ENCODE measurements at places on chromosomes 2 and 18.

GRCh38 chr2:221505605-221506004, 66.5 kb downstream of the EPHA4 start:
- no peak for DNase-seq

DNA sequence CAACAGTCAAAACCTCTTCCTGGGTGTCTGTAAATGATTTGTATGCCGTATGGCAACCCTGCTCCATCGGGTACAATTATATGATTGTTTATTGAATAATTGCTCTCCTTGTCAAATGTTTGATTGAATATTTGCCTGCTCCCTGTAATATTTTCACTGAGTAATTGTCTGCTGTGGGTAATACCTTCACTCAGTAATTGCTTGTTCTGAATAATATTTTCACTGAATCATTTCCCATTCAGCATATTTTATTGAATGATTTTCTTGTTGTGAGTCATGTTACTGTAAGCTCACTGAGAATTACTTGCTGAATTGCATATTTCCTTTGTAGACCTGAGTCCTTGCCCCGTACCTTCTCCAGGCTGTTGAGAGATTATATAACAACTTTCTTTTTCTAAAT, 535.2 kb downstream of the METTL4 start:
- DNase-seq, result no peak

DNA sequence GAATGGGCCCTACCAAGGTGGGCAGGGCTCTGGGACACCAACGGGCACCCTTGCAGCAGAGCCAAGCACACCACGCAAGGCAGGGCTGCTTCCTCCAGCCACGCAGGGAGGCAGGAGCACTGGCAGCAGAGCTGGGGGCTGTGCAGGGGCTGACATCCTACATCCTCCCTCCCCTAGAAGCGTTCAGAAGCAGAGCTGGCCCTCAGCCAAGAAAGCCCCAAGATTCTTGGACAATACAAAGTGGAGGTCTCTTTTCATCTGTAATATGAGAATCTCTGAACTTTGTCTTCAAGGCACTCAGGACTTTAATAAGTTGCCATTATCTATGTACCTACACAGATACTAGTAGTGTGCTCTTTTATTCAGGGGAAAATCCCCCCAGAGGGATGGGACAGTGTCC, 128.1 kb upstream of the AGAP1 start:
- DNase-seq, result no peak

GRCh38 chr2:44100351-44100750, 68.3 kb upstream of the PPM1B start:
- DNase-seq, result no peak

DNA sequence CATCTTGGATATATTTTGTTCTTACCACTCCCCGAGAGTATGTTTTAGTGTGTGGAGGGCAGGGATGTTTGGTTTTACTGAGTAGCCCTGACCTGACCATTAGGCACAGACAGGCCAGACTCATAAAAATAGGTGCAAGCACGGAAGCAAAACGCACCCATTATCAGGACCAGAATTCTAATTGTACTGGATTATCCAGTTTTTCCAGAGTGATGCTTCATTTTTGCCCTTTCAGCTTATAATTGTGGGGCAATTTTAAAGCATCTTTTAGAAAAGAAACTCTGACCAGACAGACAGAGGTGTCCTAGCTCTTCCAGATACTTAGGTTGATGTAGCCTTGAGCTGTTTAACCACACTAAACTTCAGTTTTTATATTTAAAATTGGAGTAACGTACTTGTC, 4.4 kb downstream of the NCOA1 start:
- no peak for DNase-seq

DNA sequence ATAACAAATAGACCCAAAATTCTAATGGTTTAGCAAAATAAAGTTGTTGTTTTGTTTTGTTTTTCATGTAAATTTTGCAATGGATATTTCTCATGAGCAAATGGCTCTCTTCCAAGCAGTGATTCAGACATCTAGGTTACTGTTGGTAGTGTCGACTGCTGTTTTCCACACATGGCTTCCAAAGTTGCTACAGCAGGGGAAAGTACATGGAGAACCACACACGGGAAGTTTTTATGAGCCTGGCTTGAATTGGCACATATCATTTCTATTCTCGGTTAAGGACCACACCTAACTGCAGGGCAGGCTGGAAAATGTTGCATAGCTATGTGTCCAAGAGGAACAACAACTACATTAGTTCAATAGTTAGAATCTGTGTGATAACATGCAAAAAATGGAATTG, 262.1 kb downstream of the GALNT13 start:
- DNase-seq, result no peak

- DNase-seq, result no peak
Measured at GRCh38 chr2:240564561-240565332, 3.5 kb upstream of the RNPEPL1 start.

- DNase-seq, result no peak
Measured at GRCh38 chr2:110847651-110848050, 115.3 kb downstream of the ACOXL start.

DNA sequence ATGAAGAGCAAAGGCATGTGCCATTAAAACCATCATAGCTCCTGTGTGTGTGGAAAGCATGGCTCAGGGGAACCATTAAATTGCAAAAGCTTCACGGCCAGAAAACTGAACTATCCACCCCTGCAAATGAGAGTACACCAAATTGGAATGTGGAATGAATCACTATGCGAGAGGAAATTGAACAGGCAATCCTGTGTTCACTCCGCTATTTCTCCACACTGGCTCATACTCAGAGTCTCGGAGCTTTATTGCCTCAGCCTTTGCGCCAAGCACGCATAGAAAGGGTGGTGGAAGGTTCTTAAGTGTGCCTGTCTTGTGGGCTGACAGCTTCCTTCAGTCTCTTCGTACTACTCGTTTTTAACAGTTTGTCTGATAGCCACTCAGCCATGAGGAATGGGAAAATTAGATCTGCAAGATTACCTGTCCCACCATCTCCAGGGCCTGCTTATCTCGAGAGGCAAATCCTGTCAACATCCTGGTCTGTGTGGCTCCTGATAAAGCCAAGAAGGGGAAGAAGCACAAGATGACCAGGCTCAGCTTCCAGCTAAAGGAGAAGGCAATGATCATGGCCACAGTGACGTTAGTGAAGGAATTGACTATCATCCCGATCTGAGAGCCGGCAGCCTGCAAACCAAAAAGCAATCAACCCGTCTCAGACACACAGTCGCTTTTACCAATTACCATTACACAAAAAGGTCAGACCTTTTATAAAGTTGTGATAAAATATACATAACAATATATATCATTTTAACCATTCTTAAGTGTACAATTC, 34.9 kb downstream of the G6PC2 start:
- no peak for DNase-seq

DNA sequence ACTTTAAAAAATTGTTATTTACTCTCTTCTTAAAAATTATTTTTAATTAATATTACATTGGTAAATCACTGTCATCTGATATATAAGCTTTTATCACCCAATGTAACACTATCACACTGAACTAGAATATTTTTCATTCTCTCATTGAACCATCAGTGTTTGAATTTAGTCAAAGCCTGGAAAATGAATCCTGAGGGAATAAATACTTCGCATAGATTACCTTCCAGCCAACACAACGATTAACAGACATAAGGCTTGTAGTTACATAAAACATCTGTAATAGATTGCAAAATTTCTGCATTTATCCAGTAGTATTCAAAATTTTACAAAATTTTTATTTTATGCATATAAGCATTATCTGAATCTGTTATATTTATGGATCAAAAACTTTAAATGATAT, 314.9 kb downstream of the ERBB4 start:
- no peak for DNase-seq

DNA sequence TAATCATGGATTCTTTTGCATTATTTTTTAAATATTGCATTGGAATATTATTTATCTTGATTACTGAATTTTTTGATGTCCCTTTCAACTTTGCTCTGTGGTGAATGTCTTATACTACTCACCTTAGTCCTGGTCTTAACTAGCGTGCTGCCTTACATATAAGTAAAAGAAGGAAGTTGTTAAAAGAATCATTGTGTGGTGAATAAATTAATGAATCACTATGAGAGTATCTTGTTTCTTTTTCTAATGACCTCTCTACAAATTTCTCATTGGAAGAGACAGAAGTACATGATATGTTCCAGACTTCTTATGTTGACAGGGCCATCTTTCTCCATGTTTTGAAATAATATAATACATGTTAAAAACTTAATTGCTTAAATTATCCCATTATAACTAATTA, 432.6 kb upstream of the MMADHC start:
- DNase-seq, result no peak

DNA sequence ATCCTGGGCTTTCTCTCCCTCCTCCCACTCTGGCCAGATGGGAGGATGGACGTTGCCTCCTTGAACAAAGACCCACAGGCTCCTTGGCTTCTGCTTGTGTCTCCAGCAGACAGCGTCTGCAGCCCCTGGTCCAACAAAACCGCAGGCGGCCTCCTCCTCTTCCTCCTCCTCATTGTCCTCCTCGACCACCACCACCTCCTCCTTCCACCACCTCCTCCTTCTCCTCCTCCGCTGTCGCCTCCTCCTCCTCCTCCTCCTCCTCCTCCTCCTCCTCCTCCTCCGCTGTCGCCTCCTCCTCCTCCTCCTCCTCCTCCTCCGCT, 45.7 kb upstream of the ALPP start:
- DNase-seq, result no peak

GRCh38 chr2:149055751-149056150, 17.3 kb downstream of the LYPD6B start:
- DNase-seq, result no peak

DNA sequence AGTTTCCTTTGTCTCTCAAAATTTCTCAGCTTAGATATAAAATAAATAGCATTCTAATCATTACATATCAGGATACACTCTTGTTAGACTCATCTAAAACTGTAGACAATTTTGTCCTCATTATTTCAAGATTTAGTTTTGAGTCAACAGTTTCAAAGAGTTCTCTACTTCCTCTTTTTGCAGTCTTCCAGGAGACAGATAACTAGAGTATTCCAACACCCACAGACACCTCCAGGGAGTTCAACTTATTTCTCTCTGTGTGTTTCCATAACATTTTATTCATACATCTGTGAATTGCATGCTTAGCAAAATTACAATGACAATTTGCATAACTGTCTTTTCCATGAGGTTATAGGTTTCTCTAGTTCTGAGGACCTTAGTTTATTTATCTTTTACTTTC, 166.6 kb upstream of the HNMT start:
- no peak for DNase-seq

DNA sequence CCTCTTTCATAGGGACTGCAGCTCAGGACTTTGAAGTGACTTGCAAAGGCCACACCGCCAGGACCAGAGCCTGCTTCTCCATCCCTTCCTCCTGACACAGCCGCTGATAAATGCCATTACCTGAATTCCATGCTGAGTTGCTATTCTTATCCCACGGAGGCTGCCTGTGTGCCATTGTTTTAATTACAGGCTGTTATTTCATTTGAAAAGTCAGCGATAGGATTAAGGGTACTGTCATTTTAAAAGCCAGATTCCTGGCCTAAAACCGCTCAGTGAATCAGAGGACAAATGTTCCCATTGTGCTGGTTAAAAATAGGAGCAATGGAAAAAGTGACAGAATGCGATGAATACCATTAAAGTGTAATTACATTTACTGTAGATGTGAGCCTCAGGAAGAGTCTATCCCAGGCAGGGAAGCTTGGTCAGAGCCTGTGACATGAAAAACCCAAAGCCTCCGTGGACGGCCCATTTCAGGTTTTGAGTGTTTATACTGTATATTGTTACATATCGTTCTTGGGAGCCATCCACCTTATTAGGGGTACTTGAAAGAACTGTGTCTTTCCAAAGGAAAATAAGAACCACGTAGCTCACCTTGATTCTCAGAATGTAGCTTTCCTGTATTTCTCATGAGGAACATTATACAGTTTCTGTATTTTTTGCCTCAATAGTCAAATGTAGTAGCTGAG, 41.3 kb downstream of the PDCL3 start:
- no peak for DNase-seq

DNA sequence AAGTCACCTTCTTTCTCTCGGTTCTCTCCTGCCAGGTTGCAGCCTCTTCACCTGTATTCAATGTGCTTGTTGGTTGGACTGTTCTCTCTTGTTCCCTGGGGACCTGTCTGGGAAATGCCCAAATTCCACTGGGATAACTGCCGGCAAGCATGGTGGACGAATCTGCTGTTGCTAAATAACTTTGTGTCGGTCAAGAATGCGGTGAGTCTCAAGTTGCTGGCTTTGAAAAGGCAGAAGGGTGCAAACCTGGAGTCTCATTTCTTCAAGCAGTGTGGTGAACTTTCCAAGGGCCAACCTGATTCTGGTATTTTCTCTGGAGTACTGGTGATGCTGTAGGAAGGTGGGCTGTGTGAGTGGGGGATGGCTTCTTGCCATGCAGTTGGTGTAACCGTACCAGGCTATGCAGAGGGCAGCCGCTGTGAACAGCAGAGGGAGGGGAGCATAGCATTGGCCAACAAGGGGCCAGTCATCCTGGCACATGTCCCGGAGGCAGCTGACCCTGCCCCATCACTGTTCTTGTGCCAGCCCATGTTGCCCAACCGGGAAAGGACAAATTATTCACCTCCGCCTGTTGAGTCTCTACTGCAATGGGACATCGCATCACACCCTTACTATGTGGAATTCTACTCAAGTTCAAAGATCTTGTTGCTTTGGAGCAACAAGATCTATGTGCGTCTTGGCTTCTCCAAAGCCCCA, 88.1 kb upstream of the SEC11C start:
- no peak for DNase-seq

- DNase-seq, result no peak
Measured at GRCh38 chr2:146003337-146003736, 1483.4 kb upstream of the ZEB2 start.

DNA sequence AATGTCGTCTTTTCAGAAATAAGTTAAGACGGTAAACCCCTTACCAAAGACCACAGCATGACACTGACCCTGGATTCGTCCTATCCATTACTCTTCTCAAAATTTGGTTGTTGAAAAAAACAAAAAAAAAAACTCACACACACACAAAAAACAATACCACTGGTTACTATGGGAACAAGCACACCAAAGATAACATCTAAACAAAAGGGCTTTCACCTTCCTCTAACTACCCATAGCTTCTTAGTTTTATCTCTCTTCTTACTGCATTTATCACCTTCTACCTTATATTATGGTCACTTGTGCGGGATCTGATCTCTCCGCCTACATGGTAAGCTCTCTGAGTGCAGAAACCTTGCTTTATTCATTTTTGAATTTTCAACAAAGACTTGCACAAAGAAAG, 192.7 kb downstream of the STK39 start:
- no peak for DNase-seq

GRCh38 chr2:9809448-9810088, 33.7 kb upstream of the TAF1B start:
- no peak for DNase-seq

DNA sequence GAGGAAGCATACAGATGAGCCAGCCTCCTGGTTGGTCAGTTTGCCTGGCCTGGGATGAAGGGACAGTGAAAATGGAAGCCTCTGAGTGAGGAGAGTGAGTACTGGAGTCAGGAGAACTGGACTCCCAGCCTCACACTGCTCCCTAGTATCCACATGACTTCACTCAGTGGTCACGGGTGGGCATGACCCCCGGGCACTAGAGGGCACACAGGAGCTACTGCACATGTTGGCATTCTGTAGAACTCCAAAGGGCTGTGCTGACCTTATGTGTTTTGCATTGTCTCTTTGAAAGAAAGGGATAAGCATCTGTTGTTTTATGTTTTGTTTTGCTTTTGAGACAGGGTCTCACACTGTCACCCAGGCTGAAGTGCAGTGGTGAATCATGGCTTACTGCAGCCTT, 23.7 kb downstream of the NCAPH start:
- DNase-seq, result peak; percentile 21

- no peak for DNase-seq
Measured at GRCh38 chr18:33729556-33729955, 151.5 kb downstream of the ASXL3 start.

Data from effector CD8-positive, alpha-beta T cell (primary cell).